ENCODE measurements at places on chromosomes 3 and 15.

DNA sequence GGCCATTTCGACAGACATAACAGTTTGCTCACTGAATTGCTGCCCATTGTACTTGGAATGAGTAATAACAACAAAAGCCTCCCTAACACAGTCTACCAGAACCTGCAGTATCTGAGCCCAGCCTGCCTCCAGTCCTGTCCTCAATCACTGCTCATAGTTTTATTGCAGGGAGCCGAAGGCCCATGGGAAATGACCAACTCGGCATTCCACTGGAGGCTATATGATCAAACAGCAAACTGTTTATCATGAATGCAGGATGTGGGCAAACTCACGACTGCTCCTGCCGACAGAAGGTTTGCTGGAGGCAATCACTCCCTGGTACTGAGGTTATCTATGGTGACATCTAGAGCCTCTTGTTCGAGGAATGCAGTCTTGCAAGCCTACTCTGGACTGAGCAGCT, 46.3 kb downstream of the LSM3 start:
- DNase-seq, result no peak

DNA sequence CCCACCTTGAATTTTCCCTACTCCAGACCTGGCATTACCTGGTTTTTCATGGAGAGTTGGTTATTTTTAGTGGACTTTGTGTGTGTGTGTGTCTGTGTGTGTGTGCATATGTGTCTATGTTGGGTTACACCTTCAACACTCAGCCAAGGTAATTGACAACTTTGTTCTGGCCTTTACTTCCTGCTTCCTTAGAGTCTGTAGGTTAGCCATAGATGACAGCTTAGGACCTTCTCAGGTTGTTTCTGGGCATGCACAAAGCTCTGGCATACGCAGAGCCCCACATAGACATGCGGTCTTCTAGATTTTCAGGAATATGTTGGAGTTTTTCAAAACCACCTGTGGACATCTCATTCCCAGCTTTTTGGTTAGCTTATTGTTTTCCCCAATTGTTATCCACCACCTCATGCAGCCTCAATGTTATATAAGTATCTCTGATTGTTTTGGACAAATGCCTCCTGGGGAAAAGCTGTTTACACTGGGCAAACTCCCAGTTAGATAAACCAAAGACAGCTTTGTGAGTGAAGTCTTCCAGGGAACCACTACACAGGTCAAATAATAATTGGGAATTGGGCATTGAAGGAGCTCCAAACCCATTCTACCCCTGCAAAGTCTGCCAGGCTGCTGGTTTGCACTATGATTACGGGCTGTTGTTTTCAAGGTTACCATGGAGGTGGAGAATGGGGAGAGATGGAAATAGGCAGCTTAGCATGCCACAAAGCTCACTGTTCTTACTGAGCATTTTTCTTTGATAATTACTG, 201.2 kb downstream of the ADAMTSL3 start:
- no peak for DNase-seq

- DNase-seq, result no peak
Measured at GRCh38 chr3:159831466-159831865, 157.2 kb upstream of the IL12A start.

DNA sequence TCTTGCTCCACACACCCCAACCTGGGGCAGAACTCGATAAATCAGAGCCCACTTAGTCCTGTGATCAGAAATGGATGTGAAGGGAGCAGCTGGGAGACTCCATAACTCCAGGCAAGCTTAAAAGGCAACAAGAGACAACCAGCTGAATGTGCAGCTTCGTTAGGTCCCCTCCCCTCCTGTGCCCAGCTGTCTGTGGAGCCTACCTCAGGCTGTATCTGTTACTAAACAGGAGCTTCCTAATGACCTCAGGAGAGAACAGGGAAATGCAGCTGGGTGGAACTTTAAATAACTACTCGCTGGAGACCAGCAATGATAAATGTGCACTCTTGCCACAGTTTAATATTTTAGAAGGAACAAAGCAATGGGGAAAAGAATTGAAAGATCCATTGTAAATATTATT, 25.9 kb downstream of the SLC9A9 start:
- DNase-seq, result no peak

- no peak for DNase-seq
Measured at GRCh38 chr15:77421370-77421700, 647 bp downstream of the HMG20A start.

DNA sequence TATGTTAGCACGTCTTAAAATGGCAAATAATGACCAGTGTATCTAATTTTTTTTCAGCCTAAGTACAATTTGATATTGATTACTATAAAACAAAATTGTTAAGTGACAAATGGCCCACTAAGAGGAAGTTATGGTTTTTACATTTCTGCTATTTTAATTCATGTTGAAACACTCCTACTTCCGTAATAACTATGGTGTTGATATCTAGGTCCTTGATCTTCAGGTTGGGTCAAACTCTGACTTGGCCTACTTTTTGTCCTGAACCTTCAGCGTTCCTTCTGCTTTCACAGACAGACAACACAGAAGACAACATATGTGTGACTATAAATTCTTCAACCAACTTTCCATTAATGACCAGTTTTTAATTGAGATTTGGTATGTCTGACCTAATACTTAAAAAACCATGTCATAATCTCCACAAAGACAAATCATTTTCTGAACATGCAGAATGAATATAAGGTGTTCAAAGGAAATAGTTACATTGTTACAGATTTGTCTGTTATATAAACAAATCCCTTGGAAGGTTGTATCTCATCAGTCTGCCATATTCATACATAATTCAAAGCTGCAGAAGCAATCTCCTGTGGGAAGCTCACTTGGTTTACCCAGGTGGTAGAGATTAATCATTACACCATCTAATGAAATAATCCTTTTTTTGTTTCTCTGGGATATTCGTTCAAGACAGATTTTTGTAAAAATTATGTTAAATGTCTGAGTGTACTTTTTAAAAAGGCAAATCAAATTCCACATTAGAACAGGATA, 92.1 kb upstream of the TSPAN3 start:
- no peak for DNase-seq
